Stimulated activated naive CD8-positive, alpha-beta T cell treated with anti-CD3 and anti-CD28 coated beads, Interleukin-15, amount 100 ng/mL, for 72 hours (primary cell): ENCODE measurements at places on chromosomes 6 and 20.
A peak's percentile ranks its signal among the peaks of the same experiment; 100 is the strongest.

GRCh38 chr6:44499609-44500008, 112.1 kb downstream of the CDC5L start:
- no peak for DNase-seq

GRCh38 chr6:81630719-81631118, 121.8 kb downstream of the TENT5A start:
- DNase-seq, result no peak

DNA sequence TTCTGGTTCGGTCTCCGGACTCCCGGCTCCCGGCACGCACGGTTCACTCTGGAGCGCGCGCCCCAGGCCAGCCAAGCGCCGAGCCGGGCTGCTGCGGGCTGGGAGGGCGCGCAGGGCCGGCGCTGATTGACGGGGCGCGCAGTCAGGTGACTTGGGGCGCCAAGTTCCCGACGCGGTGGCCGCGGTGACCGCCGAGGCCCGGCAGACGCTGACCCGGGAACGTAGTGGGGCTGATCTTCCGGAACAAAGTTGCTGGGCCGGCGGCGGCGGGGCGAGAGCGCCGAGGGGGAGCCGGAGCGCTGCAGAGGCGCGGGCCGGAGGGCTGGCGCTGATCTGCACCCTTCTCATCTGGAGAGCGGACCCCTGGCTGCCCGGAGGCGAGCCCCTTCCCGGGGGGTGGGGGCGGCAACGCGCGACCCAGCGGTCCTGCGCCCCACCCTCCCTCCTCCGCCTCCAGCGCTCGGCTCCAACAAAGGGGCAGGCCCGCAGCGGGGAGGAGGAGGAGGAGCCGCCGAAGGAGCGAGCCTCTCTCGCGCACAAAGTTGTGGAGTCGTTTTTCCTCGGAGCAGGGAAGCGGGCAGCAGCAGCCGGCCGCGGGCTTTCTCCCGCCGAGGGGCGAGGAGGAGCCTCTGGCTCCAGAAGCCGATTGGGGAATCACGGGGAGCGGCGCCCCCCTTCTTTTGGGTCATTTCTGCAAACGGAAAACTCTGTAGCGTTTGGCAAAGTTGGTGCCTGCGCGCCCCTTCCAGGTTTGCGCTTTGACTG, at the start of gene UTRN:
UTRN (plus strand) TSS at position 553 of the 765 bp plus-strand sequence. CDS start 6,494 bp downstream, outside the sequence.
- peak; percentile 54 for DNase-seq

GRCh38 chr6:9632026-9632425, 782.8 kb downstream of the TFAP2A start:
- no peak for DNase-seq

- no peak for DNase-seq
These were observed 158.7 kb downstream of the TMEM200A start for GRCh38 chr6:130524552-130524951.

DNA sequence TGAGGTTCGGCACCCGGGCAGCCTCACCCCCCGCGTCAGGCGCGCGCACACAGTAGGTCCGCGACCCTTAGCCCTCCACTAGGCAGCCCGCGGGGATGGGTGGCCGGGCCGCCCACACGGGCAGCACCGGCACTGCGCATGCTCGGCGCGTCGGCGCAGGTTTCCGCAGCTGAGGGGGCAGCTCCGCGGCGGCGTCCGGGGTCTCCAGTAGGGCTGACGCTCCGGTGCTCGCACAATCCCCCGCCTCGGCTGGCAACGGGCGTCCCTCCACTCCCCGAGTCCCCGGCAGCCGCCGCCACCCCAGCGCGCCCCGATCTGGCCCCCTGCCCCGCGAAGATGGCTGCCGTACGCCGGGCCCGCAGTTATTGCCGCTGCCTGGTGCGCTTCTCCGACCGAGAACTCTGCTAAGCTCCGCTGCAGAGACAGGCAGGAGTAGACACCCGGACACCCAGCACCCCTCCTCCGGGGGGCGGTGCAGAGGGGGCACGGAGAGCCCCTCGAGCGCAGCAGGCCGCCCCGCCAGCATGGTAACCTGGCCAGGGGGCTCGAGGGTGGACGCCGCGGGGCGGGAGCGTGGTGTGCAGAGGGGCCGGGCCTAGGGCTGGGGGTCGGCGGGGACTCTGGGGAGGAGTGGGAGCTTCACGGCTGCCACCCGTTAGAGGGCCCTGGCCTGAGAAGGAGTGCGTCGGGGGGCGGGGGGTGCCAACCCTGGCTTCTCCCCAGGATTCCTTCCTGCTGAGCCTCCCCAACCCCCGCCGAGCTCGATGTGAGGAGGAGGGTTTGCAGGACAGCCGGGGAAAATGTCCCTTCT, at the start of gene FBXO9:
FBXO9 (plus strand) TSS at position 139 of the 811 bp plus-strand sequence; CDS start at position 525, 386 bp downstream.
- DNase-seq, result peak; percentile 78

GRCh38 chr20:47263465-47264084, 92.9 kb downstream of the ZMYND8 start:
- DNase-seq, result no peak

DNA sequence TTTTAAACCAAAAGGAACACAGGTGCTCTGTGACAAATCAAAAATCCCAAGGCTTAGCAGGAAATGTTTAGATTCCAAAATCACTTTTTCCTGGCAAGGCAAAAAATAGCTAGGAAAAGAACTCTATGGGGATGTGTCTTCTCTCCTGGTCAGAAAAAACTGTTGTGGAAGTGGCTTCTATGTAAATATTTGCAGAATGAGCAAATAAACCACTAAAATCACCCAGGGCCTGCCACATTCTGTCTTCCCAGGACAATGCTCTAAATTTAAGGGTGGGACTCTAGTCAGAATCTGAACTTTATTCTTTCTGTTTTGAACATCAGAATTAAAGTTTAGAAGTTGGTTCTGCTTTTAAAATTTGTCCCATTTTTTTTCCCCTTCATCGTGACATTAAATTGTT, 29.3 kb downstream of the GCM1 start:
- DNase-seq, result no peak

DNA sequence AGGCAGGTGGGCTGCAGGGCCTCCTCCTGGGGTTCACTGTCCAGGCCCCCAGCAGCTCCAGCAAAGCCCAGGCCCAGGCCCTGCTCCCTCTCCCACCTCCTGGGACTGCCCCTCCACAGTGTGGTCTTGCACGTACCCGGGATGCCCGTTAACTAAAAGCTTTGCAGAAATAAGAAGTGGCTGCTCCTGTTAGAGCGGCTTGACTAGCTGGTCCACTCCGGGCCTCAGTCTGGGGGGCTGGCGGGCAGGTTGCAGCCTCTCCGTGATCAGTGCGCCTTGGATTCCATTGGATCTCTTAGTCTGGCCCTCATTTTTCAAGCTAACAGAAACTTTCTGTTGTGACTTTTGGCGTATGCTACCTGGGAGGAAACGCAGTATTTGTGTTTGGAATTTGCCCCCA, 26.9 kb downstream of the SLCO4A1 start:
- DNase-seq, result no peak

DNA sequence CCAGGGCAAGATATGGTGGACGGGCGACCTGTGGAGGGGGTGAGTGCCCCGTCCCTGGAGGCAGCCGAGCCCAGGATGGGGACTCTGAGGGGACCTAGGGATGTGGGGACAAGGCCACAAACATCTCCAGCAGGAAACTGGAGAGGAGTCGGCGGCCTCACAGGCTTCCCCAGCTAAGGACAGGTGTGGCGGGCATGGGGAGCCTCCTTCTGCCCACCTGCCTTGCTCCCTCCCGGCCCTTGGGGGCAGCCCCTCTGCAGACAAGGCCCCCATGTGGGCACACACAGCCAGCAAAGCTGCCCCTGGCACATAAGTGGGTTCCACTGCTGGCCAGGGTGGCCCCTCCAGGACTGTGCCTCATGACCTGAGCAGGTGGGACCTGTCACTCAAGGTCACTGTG, 4.6 kb downstream of the CHRNA4 start:
- no peak for DNase-seq

DNA sequence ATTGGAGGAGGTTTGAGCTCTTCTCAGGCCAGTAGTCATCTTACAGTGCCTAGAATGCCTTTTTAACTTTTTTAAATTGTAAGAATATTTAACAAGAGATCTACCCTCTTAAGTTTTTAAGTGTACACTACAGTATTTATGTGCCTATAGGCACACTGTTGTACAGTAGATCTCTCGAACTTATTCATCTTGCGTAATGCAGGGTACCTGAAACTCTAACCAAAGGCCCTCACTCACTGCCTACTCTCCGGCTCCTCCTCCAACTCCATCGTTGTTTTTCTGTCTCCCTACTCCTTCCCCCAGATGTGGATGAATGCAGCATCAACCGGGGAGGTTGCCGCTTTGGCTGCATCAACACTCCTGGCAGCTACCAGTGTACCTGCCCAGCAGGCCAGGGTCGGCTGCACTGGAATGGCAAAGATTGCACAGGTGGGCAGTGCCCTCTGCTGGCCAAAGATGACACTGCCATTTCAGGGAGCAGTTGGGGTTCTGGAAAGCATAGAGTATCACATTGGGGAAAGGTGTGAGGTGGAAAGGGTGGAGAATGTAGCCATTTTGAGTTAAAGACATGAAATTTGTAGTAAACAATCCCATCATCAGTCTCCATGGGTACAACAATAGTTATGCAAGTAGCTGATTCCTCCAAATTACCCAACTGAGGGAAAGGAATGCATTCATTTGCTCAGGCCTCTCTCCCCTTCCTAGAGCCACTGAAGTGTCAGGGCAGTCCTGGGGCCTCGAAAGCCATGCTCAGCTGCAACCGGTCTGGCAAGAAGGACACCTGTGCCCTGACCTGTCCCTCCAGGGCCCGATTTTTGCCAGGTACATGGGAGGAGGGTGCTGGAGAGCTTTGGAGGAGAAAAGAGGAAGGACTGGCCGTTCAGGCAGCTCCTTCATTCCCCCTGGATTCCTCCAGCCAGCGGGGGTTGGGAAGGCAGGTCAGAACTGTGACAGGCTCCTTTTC, 18.4 kb upstream of the ZNF76 start:
- DNase-seq, result peak; percentile 76

- DNase-seq, result peak; percentile 30
These were observed 55.5 kb downstream of the REV3L start for GRCh38 chr6:111427341-111428116.

DNA sequence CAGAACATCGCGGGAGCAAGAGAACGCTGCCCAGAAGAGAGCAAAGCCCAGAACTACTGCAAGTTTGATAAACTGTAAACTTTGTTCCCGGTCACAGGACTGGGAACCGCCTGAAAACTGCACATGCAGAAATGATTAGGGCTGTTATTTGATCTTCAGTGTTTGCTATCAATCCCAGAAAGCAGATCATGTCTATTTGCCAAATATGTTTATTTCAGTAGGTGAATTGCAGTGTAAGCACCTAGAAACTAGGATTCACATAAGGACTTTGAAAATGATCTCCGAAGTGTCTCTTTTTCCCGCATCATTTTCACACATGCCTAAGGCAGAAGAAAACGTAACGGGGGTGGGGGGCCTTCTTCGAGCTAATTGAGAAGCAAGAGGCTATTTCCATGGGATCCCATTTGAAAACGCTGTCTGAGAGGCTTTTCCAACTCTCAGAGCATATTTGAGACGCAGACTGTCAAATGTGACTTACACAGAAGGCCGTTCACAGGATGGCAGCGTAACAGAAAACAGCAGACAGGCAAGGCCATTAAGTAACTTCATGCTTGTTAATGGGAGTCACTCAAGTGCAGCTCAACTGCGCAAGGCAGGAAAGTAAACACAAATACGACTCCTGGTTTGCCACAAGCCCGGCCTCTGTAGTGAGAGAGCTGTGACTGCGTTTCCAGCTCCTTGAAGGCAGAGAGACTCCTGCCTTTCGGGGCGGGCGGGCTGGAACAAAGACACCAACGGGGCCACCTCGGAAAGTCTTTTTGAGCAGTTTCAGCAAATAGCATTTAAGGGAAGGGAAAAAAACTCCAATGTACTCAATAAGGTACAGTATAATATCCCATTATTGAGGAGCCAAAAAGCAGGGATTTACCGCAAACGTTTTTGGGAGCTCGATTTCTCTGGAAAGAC, 144.7 kb upstream of the ZNF217 start:
- DNase-seq, result no peak

DNA sequence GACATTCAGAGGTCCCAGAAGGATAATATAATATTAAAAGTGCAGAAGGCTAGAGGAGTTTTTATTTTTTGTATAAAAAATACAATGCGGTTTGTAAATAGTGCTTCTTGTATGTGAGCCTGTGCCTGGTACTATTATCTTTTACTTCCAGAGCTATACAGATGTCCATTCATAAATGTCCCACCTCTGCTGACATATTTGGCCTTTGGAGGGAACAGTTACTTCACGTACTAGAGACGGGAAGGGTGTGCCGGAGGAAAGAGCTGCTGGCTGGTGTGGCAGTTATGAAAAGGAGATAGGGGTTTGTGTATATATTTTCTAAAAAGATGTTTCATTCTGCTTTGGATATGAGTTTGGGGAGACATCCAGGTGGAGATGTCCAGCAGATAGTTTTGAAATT, 8.8 kb downstream of the CD109 start:
- no peak for DNase-seq

GRCh38 chr20:10476319-10476724, 41.2 kb downstream of the SLX4IP start:
- no peak for DNase-seq

- DNase-seq, result no peak
These were observed 2.5 kb downstream of the PRL start for GRCh38 chr6:22294301-22294700.

DNA sequence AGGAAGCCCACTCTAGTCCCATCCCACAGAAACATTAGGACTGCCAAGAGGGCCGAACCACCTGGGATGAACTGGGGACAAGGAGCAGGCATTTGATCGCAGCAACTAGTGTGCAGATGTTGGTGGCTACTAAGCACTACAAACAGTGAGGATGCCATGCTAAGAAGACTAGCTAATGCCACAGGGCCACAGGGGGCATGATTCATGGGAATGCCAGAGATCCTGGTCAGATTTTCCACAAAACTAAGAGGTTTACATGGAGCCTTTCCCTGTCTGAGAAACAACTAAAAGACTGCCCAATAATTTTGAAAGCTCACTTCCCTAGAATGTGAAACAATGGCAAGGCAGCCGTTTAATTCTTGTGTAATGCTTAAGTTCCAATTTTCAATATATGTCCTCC, 375.9 kb upstream of the PTCHD4 start:
- DNase-seq, result no peak

DNA sequence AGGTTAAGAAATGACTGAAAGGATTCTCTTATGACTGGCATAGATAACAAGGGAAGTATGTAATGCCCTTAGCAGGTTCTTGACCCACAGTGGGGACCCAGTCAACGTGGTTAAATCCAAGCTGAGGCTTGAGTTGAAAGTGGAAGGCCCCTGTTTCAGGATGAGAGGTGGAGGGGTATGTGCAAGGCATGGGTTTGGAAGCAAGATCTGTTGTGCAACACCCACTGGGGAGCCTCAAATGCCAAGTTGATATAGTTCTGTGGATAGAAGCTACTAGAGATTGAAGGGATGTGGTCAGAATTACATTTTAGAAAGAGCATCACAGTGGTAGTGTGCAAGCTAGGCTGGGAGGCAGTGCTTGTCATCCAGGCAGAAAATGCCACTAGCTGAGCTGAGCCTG, 5.1 kb downstream of the PABPC1L start:
- no peak for DNase-seq

GRCh38 chr20:62704341-62704948, 4.2 kb upstream of the NTSR1 start:
- DNase-seq, result no peak
